ENCODE measurements at places on chromosomes 7 and 10. TPM values are rescaled to one million over a fixed set of nuclear protein-coding genes. Genes with fewer than 3 reads are reported as not detected.

GRCh38 chr7:5580714-5581395 lies 157.2 kb upstream of the TNRC18 start:
- no peak for DNase-seq

- DNase-seq, result no peak
Measured at GRCh38 chr10:67433276-67433675, 262.7 kb downstream of the CTNNA3 start.

- DNase-seq, result no peak
Measured at GRCh38 chr7:101861218-101861775, 43.9 kb downstream of the CUX1 start.

DNA sequence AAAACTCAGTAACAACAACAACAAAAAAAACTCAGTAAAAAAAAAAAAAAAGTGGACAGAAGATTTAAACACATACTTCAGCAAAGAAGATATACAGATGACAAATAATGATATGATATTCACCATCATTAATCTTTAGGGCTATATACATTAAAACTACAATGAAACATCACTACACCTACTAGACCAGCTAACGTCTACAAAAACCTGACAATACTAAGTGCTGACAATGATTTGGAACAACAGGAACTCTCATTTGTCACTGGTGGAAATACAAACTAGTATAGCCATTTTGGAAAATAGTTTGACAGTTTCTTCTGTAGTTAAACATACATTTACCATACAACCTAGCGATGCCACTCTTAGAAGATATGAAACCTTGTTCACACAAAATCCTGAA lies 171.8 kb upstream of the RHEB start:
- no peak for DNase-seq

Gene ADAM12
- polyA plus RNA-seq, result 2.8 TPM
